LHCN-M2 (cell line): ENCODE measurements at places on chromosomes 2 and 18.

DNA sequence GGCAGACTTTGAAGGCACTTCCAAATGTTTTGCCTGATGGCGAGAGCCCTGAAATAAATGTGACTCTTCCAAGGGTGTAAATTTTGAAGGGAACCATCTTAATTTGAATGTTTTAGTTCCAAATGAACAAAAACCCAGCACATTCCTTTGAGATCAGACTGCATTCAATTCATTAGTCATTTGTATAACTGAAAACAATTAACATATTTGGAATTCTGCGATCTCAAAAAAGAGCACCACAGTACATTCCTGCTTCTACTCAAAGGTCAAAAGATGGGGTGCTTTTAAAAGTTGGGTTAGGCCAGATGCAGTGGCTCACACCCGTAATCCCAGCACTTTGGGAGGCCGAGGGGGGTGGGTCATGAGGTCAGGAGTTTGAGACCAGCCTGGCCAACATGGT lies 38.2 kb upstream of the CHRNA1 start:
- DNase-seq, result peak; percentile 55

DNA sequence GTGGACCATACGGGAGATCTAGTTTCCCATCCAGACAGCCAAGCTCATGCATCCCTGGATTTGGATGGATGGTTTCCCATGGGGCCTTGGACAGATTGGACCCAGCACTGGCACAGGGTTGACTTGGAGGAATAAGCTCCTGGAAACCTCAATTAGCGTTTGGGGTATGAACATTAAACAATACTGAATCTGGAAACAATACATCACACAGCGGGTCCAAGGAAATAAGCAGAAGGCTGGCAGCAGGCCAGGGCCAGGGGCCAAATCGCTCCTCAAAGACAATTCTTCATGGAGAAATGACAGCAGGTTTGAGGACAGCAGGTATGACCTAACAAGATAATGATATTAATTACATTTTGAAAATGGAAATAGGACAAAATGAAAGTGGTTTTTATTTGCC lies 540.6 kb downstream of the RIT2 start:
- DNase-seq, result no peak

- DNase-seq, result no peak
Measured at GRCh38 chr18:45127405-45127804, 446.7 kb downstream of the SETBP1 start.

DNA sequence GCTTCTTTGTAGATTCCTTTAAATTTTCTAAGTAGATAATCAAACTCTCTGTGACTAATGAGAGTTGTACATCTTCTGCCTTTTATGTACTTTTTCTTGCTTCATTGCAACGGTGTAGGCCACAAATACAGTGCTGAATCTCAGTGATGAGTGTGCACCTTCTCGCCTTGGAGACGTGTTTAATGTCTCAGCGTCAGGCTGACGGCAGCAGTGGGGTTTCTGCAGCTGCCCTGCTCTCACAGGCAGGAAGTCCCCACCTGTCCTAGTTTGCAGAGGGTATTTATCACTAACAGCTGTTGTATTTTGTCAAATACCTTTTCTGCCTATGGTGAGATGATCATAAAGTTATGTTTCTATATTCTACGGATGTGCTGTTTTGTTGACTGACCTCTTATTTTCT lies 13.3 kb downstream of the AGXT start:
- peak; percentile 58 for DNase-seq

- no peak for DNase-seq
Measured at GRCh38 chr2:108920686-108921085, 68.3 kb downstream of the EDAR start.

GRCh38 chr2:231671270-231672050 lies 36.9 kb upstream of the PTMA start:
- DNase-seq, result no peak

DNA sequence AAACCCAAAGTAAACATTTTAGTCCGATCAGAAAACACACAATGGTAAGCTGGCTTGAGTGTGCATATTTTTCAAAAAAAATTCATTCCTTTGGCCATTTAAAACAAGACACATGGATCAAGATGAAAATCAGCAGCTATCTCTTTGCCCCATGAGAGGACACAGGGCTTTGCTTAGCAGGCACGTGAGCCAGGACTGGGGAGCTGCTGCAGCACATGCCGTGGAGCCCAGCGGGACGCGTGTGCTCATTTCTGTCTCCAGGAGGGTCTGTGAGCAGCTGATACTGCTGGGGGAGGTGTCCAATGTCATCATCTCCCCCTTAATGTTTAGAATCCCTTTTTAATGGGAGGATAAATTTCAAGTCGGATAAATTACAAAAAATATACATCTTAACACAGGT lies 49.8 kb upstream of the CNGA3 start:
- no peak for DNase-seq

DNA sequence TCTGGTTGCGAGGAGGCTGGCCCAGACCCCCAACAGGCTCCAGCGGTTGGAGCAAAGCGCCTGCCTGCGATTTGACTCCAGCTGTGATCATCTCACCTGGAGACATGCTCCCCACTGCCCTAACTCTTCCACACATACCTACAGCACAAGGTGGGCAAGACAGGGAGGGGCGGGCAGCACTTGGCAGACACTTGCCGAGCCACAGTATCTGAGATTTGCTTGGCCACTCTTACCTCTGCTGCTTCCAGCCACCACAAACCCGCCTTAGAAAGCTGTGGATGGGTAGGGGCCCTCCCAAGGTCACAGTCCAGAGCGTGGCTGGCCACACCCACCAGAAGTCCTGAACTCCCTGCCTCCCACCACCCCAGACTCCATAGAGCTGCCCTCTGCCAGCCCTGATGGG lies 8.2 kb downstream of the CYP26B1 start:
- no peak for DNase-seq

DNA sequence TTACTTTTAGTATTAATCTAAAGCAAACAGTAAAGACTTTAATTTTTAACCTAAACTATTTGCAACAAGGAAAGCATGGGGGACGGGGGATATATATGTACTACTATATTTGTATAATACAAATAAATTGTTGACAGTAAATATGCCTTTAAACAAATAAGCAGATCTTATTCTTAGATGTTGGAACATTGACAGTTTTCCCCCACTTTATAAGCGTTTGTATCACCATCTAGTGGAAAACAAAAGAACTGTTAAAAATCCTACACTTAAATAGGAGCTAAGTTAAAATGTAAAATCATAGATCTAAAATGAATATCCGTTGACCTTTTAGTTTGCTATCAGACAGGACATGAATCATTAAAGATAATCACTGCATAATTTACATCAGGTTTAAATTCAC lies 50.0 kb downstream of the RBBP8 start:
- DNase-seq, result peak; percentile 54

- DNase-seq, result peak; percentile 78
Measured at GRCh38 chr2:237968048-237968862, 1.4 kb downstream of the UBE2F start.

DNA sequence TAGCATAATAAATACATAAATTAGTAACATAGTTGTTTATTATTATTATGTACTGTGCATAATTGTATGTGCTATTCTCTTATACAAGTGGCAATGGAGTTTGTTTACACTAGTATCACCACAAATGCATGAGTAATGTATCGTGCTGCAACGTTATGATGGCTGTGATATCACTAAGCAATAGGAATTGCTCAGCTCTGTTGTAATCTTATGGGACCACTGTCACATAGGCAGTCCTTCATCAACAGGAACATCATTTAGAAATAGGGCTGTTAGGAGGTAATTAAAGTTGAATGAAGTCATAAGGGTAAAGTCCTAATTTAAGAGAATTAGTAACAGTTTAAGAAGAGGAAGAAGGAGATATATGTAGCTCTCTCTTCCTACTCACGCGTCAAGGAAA lies 33.8 kb downstream of the TEX51 start:
- no peak for DNase-seq

DNA sequence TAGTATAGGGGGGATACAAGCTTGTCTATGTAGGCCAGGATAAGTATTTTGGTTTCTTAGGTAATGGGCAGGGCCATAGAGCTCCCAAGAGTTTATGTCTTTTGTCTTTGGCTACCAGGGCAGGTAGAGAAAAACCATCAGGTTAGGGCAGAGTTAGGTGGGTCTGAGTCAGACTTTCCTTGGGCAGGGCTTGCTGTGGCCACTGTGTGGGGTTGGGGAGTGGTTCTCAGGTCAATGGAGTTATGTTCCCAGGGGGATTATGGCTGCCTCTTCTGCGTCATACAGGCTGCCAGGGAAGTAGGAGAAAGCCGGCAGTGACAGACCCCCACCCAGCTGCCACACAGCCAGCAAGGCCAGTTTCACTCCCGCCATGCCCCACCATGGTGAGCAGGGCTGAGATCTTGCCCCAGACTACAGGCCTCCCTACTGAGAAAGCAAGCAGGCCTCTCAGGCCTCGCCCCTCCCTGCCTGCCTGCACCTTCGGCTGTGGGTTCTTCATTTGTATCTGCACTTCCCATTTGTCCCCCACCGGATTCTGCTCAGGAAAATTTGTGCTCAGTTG lies 55.5 kb downstream of the RPIA start:
- DNase-seq, result no peak

GRCh38 chr2:10166676-10167292 lies 44.2 kb downstream of the RRM2 start:
- DNase-seq, result no peak

- no peak for DNase-seq
Measured at GRCh38 chr18:59833785-59834184, 66.0 kb upstream of the PMAIP1 start.

DNA sequence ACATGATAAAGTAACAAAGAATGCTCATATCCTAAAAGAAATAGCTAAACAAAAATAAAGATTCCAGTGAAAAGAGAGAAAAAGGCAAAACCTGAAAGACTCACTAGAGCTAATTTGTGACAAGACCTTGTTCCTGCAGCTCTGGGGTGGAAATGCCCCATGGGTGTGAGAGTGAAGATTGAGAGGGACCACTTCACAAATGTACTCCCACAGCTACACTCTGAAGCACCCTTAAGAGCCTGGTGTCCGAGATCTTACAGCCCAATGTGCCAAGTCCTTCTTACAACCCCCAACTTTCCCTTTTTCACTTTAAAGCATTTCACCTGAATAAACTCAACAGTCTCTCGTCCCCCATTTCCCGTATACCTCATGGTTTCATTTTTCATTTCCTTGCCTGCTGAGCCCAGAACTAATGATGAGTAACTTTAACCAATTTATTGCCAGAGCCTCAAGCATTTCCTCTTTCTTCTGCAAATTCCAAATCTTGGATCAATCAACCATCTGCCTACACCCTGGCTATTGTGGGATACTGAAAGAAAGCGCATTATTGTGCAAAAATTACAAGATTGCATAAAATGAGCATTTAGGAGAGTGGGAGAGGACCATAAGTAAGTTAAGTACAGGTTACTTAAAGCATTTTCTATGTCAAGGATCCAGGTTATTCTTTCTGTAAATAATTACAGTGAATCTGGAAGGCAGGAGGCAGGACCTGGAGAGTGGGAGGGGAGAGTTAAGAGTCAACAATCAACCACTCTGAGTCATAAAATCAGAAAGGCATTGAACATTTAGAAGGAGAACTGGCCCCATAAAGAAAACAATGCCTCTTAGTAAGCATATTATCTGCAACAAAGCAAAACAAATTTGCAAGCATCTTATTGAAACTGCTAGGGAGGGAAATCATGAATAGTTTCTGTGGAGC lies 804.4 kb upstream of the CELF4 start:
- no peak for DNase-seq

GRCh38 chr2:70340761-70341476 lies 39.1 kb upstream of the FAM136A start:
- peak; percentile 39 for DNase-seq

GRCh38 chr2:215437614-215438013 lies 1.7 kb upstream of the FN1 start:
- DNase-seq, result peak; percentile 30

- peak; percentile 32 for DNase-seq
Measured at GRCh38 chr18:32271672-32272208, 81.9 kb downstream of the MEP1B start.

GRCh38 chr2:180572346-180572745 lies 408.1 kb upstream of the UBE2E3 start:
- DNase-seq, result peak; percentile 35

DNA sequence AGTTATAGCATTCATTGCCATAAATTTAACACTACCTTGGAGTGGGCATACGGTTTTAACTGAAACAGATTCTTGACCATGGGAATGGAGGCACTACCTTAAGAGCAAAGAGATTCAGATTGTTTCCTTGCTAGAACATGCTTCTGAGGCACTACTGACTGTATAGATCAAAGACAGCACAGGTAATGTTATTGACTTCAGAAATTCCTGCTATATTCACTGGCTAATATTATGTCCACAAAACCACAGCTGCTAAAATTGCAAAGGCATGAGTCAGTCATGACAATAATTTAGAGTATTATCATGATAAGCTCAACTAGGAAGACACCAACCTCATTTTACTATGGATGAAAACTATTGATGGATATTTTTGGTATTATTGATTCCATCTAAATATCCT lies 39.4 kb downstream of the SLC8A1 start:
- peak; percentile 56 for DNase-seq

GRCh38 chr18:7155887-7156286 lies 38.3 kb upstream of the LAMA1 start:
- no peak for DNase-seq

- DNase-seq, result peak; percentile 10
Measured at GRCh38 chr2:177478029-177478428, 85.5 kb downstream of the AGPS start.

- DNase-seq, result no peak
Measured at GRCh38 chr2:20988905-20989304, 55.0 kb downstream of the APOB start.

- DNase-seq, result peak; percentile 77
Measured at GRCh38 chr2:138267161-138267901, 234.2 kb upstream of the SPOPL start.

DNA sequence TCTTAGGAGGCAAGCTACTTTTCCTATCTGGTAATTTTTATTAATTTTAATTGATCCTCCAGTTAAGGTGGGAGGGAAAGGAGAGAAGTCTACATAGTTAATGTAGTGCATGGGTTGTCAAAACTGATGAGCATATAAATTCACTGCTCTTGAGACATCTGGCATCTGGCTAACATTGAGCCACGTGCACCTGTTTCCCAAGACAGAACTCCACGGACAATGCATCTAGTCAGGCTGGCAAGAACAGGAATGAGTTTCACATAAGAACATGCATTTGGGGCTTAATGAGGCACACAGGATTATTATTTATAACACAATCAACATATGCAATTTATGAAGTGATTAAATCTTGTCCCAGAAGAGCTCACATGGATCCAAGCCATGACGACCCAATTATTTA lies 16.2 kb upstream of the RAB1A start:
- no peak for DNase-seq

- DNase-seq, result peak; percentile 80
Measured at GRCh38 chr2:199409759-199410529, 47.8 kb downstream of the SATB2 start.

GRCh38 chr2:69181806-69182427 lies 168.9 kb downstream of the ANTXR1 start:
- DNase-seq, result no peak

GRCh38 chr18:48599391-48599790 lies 60.6 kb downstream of the CTIF start:
- DNase-seq, result no peak

DNA sequence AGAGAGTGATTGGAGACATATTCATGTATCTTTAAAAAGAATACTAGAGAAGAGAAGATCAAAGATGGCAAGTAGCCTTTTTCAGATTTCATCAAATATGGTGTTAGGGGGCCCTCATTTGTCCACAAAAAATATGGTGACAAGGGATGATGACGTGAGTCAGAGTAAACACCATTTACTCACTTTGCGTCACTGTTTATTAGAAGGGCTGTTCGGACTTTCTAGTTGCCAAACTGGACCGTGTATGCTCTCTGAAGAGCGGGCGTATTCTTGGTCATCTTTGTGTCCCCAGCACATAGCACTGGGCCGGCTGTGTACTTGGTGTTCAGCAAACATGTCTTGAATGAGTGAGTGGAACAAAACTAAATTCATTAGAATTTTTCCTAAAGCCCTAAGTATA lies 37.5 kb downstream of the TTC39C start:
- DNase-seq, result no peak
